IMR-90 (cell line): ENCODE measurements at places on chromosomes 16 and 17. TPM values are rescaled to one million over a fixed set of nuclear protein-coding genes. Genes with fewer than 3 reads are reported as not detected.

DNA sequence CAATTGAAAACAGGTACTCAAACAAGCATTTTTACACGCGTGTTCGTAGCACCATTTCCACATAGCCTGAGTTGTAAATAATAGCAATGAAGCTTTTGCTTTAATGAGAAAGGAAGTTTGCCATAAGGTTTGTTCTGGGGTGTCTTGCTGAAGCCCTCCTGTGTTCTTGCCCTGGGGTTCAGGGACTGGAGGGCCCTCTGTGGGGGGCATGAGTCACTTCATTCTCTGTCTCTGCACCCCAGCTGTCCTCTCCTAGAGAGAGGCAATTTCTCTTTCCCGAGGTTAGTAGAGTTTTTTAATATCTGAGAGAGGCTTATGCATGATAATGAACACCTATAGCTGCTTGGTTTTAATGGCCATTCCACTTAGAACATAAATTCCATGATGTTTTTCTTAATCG is 9.6 kb downstream of the AFMID start:
- DNase-seq, result no peak

GRCh38 chr16:85894266-85894665 is 4.7 kb upstream of the IRF8 start:
- DNase-seq, result no peak

DNA sequence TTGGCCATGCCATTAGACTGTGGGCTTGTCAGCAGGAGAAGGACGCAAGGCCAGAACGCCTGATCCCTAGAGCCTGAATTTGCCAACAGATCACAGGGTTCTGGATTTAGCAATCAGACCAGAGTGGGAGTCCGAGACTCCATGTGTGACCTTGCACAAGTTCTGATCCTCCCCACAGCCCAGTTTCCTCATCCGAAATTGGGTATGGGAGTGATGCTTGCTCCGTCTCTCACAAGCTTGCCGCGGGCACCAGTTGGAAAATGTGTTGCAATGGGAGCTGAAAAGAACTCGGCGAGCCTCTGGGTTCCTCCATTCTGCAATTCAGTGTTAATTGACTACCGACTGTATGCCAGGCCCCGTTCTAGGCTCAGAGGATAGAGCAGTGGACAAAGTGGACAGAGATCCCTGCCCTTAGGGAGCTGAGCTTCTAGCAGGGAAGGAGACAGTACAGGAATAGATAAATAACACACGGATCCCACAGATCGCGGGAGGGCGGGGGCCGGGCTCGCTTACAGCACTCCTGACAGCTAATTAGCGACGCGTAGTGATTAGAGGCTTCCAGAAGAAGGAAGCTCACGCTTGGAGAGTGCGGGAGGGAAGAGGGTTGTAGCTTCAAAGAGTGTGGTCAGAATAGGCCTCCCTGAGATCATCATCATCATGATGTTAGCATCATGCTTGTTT is 150.4 kb upstream of the CIBAR2 start:
- no peak for DNase-seq

- DNase-seq, result no peak
These were observed 23.4 kb upstream of the ZFHX3 start for GRCh38 chr16:73071131-73071940.

Gene OTOA
- not detected in 2 replicates for total RNA-seq

Gene ACE
- total RNA-seq, result 1.4 TPM in 2 replicates

- DNase-seq, result no peak
These were observed 602.5 kb upstream of the SALL1 start for GRCh38 chr16:51753467-51754127.

Gene SLC52A1
- not detected in 2 replicates for total RNA-seq

DNA sequence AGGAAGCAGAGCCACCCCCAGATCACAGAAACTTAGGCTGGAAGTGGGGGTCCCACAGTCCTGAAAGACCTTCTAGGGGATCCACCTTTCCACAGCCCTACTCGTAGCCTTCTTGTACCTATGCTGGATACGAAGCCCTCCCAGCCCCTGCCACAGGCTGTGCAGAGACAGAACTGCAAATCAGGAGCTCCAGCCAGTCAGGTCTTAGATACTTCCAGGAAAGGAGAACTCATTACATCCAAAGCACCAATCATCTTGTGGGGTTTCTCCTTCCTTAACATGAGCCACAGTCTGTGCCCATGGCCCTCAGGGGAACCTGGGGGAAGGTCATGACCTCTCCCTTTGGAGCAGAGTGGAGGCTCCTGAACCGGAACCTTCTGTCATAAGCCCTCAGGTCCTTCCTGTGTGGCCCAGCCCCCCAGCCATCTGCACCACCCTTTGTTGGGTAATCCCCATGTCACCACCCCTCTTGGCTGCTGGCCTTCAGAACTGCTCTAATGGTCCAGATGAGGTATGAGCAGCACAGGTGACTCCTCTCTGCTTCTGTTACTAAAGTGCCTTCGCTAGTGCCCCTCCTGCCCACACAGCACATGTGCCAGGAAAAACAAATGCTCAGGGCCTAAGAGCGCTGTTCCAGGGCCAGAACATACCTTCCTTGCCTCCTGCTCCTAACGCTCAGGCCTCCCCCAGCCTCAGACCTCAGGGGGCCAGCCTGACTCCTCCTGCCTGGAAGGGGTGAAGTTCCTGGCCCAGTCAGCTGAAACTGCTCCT is 14.6 kb downstream of the SRCIN1 start:
- DNase-seq, result no peak

DNA sequence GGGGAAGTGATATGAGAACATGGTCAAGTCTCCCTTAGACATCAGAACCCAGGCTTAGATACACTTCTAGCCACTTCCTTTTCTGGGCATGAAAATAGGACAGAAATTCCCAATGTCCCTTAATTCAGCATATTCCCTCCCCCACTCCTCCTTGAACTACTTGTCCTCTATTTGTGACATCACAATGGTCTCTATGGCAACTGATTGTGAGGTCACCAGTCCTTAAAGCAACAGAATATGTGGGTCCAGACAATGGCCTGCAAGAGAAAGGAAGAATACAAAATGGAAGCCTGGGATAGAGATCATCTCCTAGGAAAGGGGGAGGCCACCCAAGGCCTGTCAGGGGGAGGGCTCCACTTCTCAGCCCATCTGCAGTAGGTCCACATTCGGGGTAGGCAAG is 6.7 kb upstream of the SEZ6 start:
- no peak for DNase-seq

Gene CDC42EP4
- total RNA-seq, result 14.3 and 16.1 TPM in 2 replicates

DNA sequence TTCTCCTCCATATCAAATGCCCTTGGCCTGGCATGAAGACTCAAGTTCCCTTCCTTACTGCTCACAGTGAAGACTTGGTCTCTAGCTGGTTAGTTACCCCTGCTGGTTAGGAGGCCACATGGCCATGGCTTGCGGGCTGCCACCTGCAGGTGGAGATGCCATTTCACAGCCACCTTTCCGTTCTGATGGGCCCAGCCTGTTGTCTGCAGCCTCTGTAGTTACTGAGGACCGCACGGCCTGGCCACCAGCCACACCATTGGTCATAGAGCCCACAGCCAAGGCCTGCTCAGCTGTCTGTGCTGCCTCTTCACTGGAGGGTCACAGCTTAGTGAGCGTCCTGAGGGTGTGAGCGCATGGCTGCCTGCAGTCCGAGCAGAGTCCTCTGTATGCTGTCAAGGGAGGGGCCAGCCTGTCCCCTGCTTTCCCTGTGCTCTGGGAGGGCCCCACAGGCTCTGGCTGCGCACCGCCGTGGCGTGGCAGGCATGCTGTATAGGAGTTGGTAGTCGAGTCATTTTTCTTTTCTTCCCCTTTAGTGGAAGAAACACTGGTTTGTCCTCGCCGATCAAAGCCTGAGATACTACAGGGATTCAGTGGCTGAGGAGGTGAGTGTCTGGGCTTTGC is 59.2 kb downstream of the PLD6 start:
- DNase-seq, result no peak

- DNase-seq, result no peak
These were observed 15.6 kb downstream of the MOSMO start for GRCh38 chr16:22023505-22023904.

- DNase-seq, result no peak
These were observed 4.0 kb upstream of the ADGRG3 start for GRCh38 chr16:57663917-57664661.

Gene CHST5
- not detected in 2 replicates for total RNA-seq
